Dorsolateral prefrontal cortex (tissue), 122 donors: ENCODE measurements at places on chromosomes 7 and 10. TPM values are rescaled to one million over a fixed set of nuclear protein-coding genes. Genes with fewer than 3 reads are reported as not detected.

FZD8 gene
- total RNA-seq: 6.8 TPM

GLUD1 gene
- 260 TPM for total RNA-seq

FAM24B gene
- total RNA-seq: 2.7 TPM

EPHB6 gene
- 230 TPM for total RNA-seq

C10orf62 gene
- total RNA-seq: not detected

PAPOLB gene
- total RNA-seq: 0.88 TPM

MPP7 gene
- 15.2 TPM for total RNA-seq

LBX1 gene
- not detected for total RNA-seq

FAM25C gene
- total RNA-seq: not detected

- no peak for DNase-seq
These were observed 287.0 kb upstream of the CDC14C start for GRCh38 chr7:48637382-48637781.

- DNase-seq: no peak
These were observed 37.2 kb upstream of the OPTN start for GRCh38 chr10:13062803-13063202.

- peak; percentile 14 for DNase-seq
These were observed 108.1 kb upstream of the FAM133B start for GRCh38 chr7:92698237-92698841.

DNA sequence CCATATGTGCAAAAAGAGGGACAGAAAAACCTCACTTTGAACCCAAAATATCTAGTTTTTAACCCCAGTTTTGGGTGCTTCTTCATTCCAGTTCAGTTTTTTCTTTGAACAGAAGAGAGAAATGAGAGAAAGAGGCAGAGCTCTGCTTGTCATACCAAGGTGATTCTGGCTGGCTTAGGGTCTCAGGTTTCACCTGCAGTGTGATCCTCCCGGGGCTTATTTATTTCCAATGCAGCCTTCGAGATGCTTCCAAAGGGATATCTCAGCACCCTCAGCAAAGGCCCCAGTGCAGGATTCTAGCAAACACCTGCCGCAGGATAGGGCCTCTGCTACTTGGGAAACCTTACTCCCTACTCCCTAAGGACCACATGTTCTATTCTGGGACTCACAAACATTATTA is 131.3 kb downstream of the WDR11 start:
- no peak for DNase-seq

DNA sequence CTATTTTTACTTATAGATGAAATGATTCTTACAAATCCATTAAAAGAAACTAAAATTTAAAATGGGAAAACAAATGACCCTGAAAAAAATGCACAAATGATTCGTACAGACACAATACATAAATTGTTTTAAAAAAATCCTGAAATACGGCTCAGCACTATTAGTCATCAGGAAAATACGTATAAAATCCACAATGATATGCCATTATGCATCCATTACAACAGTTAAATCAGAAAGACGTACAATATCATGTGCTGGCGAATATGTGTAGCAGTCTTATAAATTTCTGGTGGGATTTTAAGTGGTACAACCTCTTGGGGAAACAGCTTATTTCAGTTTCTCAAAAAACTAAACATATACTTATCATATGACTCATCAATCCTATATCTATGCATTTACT is 600.1 kb upstream of the STEAP1 start:
- DNase-seq: no peak

DNA sequence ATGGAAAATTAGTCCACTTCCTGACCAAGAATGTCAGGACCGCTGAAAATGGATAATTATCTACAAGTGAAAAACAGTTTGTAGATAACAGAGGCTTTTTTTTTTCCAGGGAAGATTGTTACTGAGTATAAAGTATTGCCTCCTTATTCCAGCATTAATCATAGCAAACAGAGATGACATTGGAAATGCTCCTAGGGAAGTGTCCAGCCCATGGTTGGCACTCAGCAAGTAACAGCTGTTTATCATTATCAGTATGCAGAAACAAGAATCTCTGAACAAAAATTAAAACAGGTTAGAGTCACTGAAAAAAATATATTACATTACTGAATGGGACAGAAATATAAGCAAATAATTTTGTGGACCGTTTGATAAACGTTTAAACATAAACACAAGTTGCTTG is 14.6 kb downstream of the FGL2 start:
- no peak for DNase-seq

DNA sequence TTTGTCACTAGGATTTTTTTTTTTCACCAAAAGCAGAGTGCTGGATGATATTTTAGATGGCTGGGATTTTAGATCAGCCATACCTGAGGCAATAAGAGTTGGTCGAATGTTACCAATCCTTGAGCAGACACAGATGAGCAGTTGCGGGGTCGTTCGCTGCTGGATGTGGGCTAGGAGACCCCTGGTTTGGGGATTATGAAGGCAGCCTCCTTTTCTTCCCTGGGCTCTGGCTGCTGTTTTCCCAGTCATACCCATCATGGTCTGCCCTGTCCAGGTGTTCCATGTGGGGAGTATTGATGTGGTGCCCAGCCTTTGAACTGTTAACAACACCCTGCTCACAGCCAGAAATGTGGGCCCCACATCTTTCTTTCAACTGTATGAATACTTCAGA is 5.0 kb downstream of the PTPRE start:
- DNase-seq: no peak

- DNase-seq: no peak
These were observed 13.5 kb upstream of the EGFR start for GRCh38 chr7:55005241-55005851.

DNA sequence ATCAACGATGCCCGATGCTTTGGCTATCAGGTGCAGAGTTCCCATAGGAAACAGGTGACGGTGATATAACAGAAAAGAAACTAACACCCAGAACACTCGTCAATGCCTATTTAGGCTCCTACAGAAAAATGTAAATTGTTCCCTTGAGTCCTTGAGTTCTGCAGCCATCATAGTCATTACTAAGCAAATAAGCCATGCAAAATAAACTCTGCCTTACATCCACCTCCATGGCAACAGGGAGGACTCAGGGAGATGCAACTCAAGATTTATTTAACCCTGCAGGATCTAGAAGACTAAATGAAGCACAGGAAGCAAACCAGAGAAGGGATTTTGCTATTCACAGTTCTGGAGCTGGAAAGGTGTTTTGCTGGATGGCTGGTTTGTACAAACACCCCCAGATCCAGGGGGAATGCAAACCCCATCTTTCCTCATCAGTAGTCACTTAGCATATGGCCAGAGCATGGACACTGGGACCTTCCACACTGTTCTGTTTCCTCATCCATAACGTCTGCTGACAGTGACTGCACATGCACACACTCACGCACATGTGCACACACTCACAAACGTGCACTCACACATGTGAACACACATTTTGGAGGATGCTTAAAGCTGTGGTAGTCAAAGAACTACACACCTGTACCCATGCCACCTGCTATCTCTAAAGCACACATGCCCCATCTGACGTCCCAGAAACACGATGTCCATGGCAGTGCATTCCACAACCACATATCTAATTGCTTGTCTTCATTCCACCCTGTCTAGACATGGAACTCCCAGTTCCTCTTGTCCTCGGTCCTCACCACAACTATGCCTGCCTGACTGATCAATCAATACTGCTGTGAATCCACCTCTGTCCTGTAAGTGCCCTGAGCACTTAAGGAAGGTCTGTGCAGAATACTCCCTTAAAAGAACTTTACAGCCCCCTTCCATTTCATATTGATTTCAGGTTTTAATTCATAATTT is 178.2 kb downstream of the COBL start:
- no peak for DNase-seq

DNA sequence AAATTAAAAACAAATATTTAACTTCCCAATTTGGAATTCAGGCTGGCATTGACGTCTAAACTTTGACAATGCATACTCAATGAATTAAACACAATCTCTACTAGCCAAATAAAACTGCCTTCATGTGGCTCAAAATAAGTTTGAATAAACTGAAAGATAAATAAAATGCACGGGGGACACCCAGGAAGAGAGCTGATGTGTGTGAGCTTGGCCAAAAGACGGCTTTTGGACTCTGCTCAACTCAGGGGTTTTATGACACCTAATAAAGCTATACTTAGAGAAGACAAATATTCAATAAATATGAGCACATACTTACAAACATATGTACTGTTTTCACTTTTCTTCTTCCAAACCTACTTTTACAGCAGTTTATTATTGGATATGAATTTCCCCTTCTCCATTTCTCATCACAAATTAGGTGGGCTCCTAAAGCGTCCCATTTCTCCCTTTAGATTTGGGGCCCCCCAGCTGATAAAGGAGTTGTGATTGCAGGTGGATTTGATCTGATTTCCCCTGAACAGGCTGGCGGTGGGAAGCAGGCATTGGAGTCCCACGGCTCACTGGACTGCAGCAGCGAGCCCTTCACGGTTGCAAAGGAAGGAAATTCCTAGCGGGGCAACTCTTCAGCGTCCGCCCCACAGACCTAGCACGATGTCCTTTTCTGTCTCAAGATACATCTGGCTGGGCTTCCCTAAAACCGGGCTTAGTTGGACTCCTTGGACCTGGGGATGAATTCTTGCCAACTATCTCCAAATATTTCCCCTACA is 79.6 kb downstream of the INSIG1 start:
- DNase-seq: no peak

DNA sequence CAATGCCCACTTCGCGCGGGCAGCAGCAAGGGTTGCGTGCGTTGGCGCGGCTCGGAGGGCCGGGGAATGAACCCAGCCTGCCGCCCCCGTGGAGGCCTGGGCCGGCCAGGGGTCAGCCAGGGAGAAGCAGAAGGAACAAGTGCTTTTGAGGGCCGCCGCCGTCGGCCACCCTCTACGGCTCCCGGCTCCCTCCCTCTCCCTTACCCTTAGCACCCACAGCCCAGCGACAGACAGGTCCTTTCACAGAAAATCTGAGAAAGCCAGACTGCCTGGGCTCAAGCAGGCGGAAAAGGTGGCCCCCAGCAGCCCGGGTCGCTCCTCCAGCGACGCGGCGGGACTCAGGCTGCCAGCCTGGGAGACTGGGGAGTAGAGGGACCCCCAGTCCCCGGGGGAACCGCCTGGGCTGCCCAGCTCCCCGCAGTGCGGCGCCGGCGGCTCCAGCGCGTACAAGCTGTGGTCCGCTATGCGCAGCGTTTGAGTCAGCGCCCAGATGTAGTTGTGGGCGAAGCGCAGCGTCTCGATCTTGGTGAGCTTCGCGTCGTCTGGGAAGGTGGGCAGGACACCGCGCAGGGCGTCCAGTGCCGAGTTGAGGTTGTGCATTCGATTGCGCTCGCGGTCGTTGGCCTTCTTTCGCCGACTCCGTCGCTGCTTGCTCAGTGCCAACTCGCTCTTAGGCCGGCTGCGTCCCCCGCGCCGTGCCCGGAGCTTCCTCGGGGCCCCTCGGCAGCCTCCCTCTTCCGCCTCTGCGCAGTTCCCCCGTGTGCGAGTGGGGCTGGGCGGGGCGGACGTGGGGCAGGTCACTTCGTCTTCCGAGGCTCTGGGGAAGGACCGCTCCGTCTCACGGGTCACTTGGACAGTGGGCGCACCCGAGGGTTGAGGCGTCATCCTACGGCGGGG is 815 bp downstream of the NEUROG3 start:
- no peak for DNase-seq

DNA sequence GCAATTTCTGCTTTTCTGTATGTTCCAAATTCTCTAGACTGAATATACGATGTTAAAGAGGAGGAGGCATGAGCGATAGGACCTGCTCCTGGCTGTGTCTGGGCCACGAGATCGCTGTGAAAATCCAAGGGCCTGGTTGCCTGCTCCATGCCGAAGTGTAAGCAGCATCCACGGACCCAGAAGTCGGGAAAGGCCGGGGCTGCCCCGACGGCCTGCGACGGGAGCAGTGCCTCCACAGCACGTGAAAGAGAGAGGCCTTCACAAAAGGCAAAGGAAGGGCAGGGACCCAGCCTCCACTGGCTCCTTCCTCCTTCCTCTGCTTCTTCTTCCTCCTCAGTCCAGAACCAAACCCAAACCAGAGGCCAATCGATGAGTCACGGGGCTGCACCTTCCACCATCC is 122.9 kb upstream of the MGMT start:
- no peak for DNase-seq

DNA sequence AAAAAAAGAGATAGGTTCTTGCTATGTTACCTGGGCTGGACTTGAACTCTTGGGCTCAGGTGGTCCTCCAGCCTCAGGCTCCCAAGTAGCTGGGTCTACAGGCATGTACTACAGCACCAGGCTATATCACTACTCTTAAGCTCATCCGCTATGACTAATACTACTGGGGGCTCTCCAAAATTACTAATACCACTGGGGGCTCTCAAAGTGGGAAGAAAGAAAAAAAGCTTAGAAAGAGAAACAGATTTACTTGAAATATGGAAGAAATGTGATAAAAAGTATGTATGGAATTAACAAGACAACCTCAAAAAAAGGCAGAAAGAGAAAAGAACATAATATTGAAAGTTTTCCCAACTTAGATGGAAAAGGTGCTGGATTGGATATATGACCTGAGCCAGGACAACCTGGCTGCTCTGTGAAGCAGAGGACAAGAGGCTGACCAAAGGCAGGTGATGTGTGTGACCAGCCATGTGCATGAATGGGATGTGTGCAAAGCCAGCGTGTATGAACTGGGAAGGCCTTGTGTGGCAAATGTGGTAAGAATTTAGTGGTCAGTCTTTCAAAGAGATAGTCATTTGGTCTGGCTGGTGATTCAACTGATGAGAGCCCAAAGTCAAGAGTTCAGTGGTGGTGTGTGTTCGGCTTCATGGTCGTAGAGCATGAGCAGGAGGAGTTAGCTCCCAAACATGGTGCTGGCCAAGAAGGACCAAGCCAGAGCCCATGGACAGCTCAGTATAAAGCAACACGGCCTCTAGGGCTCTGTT is 232.4 kb upstream of the KLF14 start:
- DNase-seq: no peak

- DNase-seq: no peak
These were observed 131.6 kb upstream of the KLF14 start for GRCh38 chr7:130865408-130866236.

GRCh38 chr10:108913300-108913699 is 1010.0 kb downstream of the XPNPEP1 start:
- DNase-seq: no peak

- no peak for DNase-seq
These were observed 189.6 kb downstream of the CTTNBP2 start for GRCh38 chr7:117683430-117684175.

DNA sequence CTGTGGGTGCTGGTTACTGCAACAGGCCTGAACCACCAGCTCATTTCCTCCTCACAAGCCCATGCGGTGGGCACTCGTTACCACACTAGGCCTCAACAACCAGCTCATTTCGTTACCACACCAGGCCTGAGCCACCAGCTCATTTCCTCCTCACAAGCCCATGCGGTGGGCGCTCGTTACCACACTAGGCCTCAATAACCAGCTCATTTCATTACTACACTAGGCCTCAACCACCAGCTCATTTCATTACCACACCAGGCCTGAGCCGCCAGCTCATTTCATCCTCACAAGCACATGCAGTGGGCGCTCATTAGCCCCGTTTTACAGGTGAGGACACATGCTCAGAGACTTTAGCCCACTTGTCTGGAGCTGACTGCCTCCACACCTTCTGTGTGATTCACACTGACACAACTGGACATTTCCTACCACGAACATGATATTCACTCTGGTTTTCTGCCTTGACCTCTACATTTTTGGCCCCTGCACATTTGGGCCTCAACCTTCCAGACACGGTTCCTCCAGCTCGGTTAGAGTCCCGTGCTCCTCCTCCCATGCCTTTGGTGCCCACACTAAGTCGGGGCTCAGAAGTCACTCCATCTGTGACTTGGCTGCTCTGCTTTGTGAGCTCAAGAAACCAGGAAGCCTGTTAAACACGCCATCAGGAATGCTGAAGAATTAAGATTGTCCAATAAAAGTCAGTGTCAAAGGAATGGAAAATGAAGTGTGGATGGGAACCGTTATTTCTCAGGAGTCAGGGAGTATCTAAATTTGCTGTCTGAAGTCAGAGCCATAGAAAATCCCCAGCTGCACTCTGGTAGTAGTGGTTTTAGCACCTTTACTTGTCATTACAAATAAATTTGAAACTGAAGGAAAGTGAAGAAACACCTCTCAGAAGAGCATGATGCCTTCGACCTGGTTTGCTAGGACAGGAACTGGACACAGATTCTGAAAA is 55.8 kb upstream of the LANCL2 start:
- no peak for DNase-seq
